Naive thymus-derived CD4-positive, alpha-beta T cell (primary cell): ENCODE measurements at places on chromosomes 3 and 15. TPM values are rescaled to one million over a fixed set of nuclear protein-coding genes. Genes with fewer than 3 reads are reported as not detected.

DNA sequence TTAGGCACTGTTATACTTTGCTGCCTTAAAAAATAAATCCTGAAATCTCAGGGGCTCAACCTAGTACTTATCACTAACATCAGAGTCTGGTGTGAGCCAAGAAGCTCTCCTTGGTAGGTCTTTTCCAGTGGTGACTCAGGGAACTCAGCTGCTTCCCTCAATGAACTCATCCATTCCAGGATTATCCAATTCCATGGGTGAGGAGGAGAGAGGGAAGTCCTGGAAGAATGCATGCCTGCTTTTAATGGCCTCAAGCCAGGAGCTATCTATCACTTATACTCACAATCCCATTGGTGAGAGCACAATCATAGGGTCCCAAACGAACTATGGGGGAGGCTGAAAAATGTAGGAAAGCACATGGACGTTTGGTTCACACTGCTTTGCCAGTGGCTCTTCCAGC is 113.6 kb downstream of the POLR2M start:
- no peaks in the 10 kb centered on the region for H3K36me3 ChIP-seq
- no peak overlapping the region for H3K4me3 ChIP-seq
- H3K4me1 ChIP-seq = no peaks in the 10 kb centered on the region
- no peaks in the 10 kb centered on the region for H3K27me3 ChIP-seq
- DNase-seq = no peak

GRCh38 chr3:177515786-177516157 is 318.5 kb upstream of the TBL1XR1 start:
- no peak for DNase-seq
- H3K27me3 ChIP-seq = no peaks in the 10 kb centered on the region
- no peak overlapping the region for H3K27ac ChIP-seq
- H3K4me3 ChIP-seq = no peak overlapping the region
- no peaks in the 10 kb centered on the region for H3K4me1 ChIP-seq

The SLC7A14 gene
- not detected for total RNA-seq

The CA12 gene
- total RNA-seq = not detected

DNA sequence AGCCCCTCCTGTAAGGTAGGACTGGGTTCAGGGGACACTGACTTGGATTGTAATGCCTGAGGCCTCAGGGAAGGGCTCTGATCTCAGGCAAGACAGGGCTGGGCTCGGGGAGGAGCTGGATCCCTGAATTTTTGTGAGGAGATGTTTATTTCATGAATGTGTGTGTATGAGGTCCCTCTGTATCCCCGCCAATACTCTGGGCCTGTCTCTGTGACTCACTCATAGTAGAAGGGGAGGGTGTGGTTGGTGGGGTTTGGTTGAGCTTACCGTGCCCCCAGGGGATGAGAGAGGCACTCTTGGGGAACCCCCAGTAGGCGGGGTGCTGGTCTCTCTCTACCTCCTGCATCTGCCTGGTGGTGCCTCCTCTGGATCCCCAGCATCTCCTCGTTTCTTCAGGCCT is 28.1 kb downstream of the RPSA start:
- no peak overlapping the region for H3K4me3 ChIP-seq
- H3K4me1 ChIP-seq = no peaks in the 10 kb centered on the region
- H3K27ac ChIP-seq = no peak overlapping the region
- no peaks in the 10 kb centered on the region for H3K27me3 ChIP-seq
- no peak for DNase-seq
- H3K36me3 ChIP-seq = no peaks in the 10 kb centered on the region
